ENCODE measurements at places on chromosomes 2 and 18.

DNA sequence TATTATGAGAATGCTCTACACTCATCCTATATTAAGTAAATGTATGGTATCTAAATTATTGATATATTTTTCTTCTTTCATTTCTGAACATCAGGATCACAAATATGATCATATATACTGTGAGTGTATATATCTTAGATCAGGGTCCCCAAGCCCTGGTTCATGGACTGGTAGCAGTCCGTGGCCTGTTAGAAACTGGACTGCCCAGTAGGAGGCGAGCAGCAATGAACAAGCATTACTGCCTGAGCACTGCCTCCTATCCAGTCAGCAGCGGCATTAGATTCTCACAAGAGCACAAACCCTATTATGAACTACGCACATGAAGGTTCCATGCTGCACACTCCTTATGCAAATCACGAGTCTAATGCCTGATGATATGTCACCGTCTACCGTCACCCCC is 1247.1 kb upstream of the NXPH2 start:
- DNase-seq = no peak

DNA sequence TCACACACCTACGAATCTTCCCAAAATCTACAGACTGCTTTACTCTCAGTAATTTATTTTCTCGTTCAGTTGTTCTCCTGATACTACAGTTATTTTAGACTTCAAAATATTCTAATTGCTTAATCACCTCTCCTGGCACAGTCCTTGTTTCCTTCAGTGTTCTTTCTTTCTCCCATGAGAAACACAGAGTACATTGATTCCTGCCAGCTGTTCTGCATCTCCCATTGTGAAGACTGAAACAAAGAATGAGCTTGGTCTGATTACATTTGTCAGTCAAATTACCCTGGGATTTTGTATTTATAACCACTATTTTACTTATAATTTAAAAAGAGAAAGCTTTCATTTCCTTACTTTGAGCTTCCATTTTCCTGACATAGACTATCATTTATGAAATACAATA is 63.9 kb upstream of the TANK start:
- no peak for DNase-seq

DNA sequence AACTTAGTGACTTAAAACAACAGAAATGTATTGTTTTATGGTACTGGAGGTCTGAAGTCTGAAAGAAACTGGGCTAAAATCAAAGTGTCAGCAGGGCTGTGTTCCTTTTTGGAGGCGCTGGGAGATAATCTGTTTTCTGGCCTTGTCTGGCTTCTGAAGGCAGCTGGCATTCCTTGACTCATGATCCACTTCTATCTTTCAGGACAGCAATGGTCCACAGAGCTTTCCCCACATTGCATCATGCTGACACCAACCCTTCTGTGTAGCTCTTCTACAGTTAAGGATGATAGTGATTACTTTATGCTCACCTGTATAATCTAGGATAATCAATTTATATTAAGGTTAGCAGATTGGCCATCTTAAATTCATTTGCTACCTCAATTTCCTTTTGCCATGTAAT is 392.1 kb downstream of the TDRD15 start:
- no peak for DNase-seq

DNA sequence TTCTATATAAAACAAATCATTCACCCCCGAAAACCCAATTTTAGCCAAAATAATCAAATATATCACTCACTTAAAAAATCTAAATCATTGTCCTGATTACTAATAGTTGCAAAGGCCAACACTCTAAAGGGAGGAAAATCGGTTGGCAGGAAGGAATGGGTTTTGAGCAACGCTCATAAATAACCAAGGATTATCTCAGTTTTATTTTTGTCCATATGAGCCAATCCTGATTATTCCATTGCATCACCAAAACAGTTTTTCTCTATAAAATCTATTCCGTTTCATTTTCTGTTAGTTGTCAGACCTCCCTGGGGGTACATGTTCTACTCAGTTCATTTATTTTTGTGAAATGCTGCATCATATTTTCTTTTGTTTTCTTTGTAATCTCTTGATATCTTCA is 174.1 kb downstream of the LRATD1 start:
- DNase-seq = no peak

DNA sequence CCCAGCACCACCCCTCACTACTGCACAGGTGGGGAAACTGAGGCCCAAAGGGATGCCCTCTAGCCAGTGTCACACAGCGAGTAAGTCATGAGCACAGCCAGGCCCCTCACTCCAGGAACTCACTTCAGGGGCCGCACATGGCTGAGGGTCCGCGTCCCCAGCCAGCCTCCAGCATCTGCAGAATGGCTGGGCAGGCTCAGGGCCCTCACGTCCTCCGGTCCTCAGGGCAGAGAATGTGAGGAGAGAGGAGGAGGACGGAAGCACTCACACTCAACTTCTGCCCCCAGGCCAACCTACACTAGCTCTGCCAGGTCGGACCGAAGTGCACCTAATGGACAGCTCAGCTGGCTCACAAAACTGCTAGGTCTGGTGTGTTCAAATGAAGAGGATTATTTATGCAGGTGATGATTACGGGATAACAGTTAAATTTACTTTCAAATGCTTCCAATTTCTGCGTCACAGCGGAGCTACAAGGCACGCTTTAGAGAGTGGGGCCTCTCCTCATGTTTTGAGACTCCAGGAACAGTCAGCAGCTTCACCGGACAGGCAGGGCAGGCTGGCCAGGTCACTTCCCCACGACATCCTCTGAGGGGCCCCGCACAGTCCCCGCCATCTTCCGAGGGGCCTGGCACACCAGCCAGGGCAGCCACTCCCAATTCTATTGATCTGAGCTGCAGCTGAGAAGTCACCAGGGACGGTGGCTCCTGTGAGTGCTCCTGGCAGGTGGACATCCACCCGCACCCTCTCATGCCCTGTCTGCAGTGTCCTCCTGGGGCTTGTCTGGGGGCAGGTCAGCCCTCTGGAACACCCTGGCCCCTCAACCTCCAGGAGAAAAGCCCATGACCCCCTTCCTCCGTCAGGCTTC is 26.5 kb downstream of the KIF1A start:
- DNase-seq = no peak

GRCh38 chr2:231929961-231930592 is 3.9 kb upstream of the NPPC start:
- DNase-seq = peak; percentile 72

DNA sequence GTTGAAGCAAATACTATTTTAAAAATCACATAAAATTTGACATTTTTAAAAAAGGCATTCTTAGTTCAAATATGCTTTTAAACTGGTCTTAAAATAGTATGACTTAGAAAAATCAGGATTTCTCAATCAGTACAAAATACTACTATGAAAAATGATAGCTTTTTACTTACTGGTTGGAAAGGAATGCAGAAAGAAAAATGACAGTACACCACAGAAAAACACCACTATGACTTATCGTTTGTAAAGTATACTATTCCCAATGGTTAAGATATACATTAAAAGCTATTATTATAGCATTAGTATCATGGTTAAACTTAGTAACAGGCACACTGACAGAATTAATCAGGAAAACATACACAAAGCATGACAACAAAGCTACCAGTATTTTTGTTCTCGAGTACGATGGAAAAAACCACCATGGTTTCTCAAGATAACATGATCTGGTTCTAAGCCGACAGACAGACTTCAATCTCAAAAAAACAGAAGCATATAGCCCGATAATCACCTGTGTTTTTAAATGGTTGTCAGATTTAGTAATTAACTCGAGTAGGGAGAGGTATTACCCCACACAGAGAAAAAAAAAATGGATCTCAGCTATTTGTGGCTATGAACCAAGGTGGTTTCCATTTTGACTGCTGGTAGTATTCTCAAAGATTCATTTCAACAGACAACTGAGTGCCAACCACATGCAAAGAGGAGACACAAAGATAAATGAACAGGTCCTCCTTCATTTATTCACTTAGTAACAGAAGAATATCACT is 39.1 kb downstream of the CUL3 start:
- no peak for DNase-seq

DNA sequence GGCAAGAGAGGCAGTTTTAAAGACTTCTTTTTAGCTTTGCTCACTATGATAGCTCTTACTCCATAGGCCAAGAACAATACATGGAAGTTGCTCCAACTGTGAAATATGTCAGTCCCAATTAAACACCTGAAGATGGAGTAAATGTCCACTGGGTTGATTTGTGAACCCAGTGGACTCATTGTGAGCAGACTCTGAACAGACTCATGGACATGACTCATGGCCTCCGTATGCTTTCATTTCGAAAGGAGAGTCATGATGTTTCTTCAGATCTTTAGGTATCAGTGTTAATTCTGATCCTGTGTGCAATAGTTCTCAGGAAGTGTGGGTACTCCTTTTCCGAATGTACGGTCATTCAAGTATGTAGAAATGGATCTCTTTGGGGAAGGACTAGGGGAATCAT is 5.4 kb upstream of the CWC22 start:
- DNase-seq = no peak

GRCh38 chr2:59034837-59035236 is 793.7 kb upstream of the FANCL start:
- no peak for DNase-seq

- no peak for DNase-seq
These were observed 74.0 kb downstream of the MCFD2 start for GRCh38 chr2:46841621-46842020.

- DNase-seq = peak; percentile 2
These were observed 28.6 kb upstream of the FAM136A start for GRCh38 chr2:70330476-70330875.

DNA sequence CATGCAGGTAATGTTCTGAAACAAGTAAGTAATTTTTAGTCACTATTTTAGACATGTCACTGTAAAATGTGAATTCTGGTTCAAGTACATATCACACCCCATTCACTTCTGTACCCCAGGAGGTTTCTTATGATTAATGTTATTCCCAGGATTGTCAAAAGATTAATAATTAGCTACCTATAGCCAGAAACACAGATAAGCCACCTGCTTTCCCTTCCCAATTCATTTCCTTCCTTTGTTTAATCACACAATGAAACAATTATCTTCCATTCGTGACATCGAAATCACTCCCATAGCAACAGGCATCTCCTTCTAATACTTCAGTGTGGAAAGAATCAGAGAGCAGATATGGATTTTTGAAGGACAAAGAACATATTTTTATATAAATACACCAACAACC is 1650.3 kb upstream of the CELF4 start:
- no peak for DNase-seq

DNA sequence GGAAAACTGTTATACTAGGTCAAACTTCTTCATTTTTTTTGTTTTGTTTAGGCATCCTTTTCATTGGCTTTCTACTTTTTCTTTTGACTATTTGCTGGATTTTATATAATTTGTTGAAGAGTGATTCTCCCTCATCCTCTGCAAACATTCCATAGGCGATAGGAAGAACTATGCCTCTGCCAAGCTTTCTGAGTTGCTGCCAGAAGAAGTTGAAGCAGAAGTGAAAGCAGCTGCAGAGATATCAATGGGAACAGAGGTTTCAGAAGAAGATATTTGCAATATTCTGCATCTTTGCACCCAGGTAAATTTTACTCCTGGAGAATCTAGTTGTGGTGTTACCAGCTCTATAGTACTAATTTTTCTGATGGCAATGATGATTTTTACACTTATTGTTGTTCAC is 25.4 kb downstream of the NOP58 start:
- DNase-seq = no peak

- peak; percentile 94 for DNase-seq
These were observed 109.6 kb downstream of the SH3RF3 start for GRCh38 chr2:109238580-109238979.

DNA sequence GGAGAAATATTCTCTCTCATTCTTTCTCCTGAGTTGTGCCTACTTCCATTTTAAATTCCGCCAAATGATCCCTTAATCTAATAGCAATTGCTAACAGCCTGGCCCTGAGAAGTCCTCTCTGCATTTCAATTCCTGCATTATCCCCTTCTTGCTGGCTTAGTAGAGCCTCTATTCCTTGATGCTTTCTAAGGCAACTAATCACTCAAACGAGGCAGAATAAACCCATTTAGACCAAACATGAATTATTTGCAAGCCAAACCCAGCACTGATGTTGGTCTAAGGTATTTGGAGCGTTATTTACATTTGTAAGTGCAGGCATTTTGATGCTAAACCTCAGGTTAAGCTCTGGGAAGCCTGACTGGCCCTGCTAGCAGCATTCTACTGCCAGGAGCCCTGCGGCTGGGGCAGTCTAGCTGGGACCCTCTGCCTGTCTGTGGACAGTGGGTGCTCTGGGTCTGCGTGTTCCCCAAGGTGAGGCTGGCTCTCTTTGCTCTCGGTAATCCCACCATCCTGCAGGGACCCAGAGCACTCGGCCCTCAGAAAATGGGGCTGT is 173.1 kb upstream of the HS6ST1 start:
- DNase-seq = peak; percentile 33

GRCh38 chr18:79682894-79683625 is 3.5 kb downstream of the CTDP1 start:
- no peak for DNase-seq

DNA sequence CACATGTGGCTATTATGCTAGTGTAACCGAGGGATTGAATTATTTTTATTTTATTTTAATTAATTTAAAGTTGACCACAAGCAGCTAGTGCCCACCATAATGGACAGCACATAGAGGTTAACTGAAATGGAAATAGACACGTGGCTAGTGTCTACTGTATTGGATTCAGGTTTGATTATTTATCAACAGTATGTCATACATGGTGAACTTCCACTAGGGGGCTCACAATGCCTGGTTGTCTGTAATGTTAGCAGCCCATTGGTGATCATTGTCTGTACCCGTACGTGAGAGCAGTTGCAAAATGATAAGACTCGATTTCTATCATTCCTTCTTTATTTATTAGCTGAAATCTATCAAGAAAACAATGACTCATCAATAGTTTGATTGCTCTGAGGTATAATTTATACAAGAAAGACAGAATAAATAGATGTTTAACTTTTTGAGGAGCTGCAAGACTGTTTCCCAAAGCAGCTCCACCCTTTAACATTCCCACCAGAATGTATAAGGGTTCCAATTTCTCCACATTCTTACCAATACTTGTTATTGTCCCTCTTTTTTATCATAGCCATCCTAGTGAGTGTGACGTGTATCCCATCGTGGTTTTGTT is 76.5 kb downstream of the CYBRD1 start:
- DNase-seq = no peak

DNA sequence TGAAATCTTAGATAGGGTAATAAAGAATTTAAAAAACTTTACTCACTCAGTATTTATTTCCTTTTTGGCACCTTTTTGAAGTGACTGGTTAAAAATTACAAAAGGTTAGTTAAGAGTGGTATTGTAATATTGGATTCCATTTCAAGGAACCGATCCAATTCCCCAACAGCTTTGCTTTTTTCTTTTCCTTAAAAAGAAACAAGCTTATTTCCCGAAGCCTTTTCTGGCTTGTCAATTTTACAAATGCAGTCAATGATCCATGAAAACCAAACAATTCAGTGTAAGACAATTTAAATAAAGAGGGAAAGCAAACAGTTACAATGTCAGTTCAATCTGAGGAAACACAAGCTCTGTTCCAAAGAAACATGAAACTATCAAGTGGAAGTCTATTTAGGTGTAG is 200.2 kb downstream of the RIT2 start:
- no peak for DNase-seq

- no peak for DNase-seq
These were observed 37.2 kb downstream of the MBOAT2 start for GRCh38 chr2:8966123-8966908.

DNA sequence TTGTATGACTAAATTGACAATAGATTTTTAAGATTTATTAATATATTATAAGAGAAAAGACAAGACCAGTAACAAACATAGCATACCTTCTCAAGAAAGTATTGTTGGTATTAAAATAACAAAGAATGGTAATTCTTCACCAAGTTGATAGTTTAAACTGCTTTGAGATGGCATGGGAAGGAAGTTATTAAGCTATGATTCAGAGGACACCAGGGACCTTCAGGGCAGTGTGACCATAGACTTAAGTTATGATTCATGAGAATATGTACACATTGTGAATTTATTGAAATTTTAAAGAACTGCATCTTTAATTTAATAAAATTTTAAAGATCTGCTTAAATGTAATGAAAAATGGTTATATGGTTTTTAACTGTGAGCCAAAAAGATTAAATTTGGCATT is 205.7 kb downstream of the DSEL start:
- no peak for DNase-seq
